ENCODE measurements at places on chromosomes 3 and 15.
A peak's percentile ranks its signal among the peaks of the same experiment; 100 is the strongest.

DNA sequence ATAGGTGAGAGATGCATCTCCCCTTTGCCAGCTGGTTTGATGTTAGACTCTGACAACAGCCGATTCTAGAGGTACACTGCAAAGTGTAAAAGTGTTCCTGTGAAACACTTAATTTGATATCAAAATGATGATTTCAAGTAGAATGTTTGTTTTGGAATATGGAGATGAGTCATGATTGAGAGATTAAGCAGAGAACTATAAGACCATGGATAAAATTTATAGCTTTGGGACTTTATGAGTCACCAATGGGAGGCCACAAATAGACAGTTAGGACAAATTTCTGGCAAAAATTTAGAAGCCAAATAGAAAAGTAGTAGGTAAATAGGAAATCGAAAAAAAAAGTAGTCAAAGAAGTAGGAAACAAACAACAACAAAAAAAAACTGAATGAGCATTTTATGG, 672.5 kb downstream of the NSUN3 start:
- DNase-seq = no peak

DNA sequence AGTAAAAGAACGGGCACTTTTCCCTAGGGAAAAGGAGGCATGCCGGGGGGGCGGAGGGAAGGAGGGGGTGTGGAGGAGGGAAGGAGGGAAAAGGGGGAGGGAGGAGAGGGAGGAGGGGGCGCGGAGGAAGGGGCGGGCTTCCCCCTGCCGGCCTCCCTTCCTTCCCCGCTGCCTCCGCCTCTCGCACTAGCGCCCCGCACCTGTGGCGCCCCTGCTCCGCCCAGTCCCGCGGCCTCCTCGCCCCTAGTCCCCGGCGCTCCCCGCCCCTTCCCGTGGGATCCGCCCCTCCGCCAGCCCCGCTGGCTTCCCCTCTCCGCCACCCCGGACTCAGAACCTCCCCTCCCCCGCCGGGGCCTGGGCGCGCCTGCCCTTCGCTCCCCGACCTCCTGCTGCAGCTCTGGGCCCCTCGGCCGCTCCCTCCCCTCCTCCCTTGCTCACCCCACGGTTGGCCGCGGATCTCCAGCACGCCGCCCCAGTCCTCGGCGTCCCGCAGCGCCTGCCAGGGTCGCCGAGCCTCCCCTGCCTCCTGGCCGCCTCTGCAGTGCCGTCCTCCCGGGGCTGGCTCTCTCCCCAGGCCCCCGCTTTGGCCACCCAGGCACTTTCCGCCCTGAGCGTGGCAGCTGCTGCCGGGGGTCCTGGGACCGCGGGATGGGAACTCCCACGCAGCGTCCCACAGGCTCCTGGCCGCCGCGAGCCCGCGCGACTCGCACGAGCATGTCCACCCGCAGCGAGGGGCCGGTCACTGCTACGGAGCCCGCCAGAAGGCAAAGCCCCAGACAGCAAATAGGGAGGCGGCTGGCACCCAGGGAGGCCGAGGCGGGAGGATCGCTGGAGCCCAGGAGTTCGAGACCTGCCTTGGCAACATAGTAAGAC, 147.4 kb downstream of the TJP1 start:
- no peak for DNase-seq

GRCh38 chr3:40464339-40465110, 7.4 kb downstream of the RPL14 start:
- no peak for DNase-seq

DNA sequence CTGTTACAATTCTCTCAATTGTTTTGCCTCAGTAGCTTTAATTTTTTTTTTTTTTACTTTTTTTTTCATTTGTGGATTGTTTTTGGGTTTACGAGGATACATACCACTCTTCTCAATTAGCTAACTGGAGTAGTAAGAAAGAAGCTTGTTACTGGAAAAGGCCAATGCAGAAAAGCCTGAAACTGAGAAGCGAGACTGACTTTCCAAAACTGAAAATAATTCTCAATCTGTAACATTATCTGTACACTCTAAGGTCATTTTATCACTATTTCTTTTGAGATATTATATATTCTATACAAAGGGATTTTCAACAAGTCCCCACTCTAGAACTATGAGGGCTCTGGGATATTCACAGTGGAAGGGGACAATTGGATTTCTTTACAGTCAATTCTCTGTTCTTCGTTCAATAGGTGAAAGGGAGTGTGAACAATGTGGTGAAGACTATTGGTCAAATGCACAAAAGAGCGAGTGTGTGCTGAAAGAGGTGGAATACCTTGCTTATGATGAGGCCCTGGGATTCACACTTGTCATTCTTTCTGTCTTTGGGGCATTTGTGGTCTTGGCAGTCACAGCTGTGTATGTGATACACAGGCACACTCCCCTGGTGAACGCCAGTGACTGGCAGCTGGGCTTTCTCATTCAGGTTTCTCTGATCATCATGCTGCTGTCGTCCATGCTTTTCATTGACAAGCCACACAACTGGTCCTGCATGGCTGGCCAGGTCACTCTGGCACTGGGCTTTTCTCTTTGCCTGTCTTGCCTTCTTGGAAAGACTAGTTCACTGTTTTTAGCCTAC, 83.9 kb upstream of the KCNAB1 start:
- no peak for DNase-seq

- no peak for DNase-seq
Observed at GRCh38 chr15:76941636-76942035, 10.1 kb downstream of the RCN2 start.

GRCh38 chr15:98513428-98513986, 134.8 kb upstream of the IGF1R start:
- DNase-seq = no peak

GRCh38 chr3:76965122-76965725, 74.7 kb upstream of the ROBO2 start:
- no peak for DNase-seq

GRCh38 chr3:51395493-51396213, 4.6 kb downstream of the RBM15B start:
- DNase-seq = no peak

- no peak for DNase-seq
Observed at GRCh38 chr3:102979682-102980354, 545.0 kb downstream of the ZPLD1 start.

GRCh38 chr15:91214675-91215590, 114.9 kb downstream of the SV2B start:
- DNase-seq = no peak

- no peak for DNase-seq
Observed at GRCh38 chr3:72848703-72849081, 447 bp upstream of the SHQ1 start.

- no peak for DNase-seq
Observed at GRCh38 chr15:71562251-71562650, 248.1 kb upstream of the NR2E3 start.

- DNase-seq = no peak
Observed at GRCh38 chr3:36957862-36958686, 13.2 kb upstream of the TRANK1 start.

DNA sequence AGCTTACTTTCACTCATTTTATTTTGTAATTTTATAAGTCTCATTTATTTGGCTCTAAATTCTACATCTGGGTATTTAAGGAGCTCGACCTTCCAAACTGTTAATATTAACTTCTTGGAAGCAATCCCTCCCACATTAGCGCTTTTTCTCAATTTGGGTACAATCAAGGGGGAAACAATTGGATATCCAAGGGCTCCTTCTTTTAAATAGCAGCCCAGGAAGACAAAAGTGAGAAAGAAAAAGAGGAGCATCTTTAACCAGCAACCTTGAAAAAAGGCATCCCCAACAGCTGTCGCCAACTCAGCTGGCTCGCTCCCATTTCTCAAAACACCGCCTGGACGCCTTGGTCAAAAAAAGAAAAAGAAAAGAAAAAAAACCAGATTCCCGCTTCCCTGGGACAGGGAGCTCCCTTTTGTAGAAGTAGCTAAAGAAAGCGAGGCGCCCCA, 873 bp downstream of the C3orf70 start:
- no peak for DNase-seq

- DNase-seq = no peak
Observed at GRCh38 chr3:143727391-143727790, 120.9 kb downstream of the SLC9A9 start.

DNA sequence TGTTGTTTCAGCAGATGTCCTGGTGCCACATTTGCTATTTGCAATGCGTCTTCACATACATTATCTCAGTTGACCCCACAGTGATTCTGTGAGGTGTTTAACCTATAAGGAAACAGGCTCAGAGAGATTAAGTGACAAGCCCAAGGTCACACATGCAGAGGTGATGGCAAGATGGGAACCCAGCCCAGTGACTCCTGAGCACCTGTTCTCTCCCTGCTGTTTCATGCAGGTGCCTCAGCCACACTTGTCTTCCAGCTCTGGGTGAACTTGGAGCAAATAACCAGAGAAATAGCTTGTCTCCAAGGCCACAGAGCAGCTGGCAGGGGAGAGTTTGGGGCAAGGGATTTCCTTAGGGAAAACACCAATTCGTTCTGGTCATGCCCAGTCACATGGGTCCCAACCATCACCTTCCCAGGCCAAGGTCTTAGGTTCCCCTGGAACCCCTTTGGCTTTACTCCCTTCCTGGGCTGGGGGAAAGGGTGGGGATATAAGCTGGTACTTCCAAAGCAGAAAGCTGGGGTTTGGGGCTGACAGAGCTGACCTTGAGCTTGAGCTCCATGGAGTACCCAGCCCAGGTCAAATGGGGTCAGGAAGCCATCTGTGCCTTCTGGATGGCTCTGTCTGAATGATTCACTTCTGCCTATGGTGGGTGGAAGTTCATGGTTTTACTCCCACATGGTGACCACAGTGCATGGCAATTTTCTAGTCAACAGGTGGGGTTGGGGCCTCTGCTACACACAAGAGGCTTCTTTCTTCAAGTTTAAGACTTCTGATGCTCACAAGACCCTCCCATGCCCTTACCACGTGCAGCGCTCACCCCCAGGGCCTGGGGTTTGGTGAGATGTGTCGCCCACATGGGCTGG, 22.4 kb downstream of the LIPC start:
- no peak for DNase-seq

- DNase-seq = no peak
Observed at GRCh38 chr15:42286445-42287029, 13.3 kb upstream of the TMEM87A start.

DNA sequence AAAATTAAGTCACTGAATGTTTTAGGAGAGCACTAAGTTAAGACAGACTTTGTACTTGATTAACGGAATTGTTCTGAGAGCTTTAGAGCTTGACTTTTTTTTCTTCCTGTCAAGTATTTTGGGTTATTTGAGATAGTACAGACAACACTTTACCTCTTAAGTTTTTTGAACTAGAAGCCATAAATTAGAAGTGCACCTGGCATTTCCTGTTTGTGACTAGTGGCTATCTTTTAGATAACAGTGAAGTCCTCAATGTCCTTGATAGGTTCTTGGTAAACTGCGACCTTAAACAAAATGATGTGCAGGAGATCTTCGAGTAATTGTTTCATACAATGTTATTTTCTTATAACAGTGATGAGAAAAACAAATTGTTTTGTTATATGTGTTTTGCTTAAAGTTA, 213.9 kb downstream of the TP63 start:
- DNase-seq = no peak

DNA sequence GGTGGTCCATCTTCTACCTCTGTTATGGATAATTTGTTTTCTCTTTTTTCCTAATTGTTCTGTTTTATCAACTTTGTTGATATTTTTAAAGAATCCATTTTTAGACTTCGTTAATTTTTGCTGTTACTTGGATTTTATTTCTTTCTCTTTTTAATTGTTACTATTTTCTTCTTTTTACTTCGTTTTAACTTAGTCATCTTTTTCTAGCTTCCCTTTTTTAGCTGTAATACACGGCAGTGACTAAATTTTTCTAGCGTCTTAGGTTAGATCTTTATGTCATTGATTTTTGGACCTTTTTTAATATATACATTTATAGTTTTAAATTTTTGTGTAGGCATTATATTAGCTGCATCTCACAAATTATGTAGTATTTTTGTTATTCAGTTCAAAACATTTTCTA, 33.1 kb downstream of the ARIH2 start:
- DNase-seq = no peak

- no peak for DNase-seq
Observed at GRCh38 chr15:58760385-58761009, 10.6 kb upstream of the MINDY2 start.

DNA sequence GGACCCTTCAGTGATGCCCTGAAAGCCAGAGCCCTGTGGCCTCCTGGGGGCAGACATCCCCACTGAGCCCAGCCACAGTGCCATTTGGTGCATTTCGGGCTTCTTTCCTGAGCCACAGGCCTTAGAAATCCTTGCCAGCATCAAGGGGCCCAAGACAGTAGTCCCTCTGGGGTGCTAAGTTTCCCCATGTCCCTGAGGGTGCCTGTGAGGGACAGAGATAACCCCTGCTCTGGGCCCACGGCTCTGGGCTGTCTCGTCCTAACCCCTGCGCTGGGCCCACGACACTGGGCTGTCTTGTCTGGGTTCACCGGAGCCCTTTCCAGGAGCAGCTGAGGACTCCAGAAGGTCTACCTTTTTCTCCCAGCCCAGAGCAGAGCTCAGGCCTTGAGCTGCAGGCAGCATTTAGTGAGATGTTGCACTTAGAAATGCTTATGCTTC, 45.1 kb upstream of the FGD5 start:
- no peak for DNase-seq

DNA sequence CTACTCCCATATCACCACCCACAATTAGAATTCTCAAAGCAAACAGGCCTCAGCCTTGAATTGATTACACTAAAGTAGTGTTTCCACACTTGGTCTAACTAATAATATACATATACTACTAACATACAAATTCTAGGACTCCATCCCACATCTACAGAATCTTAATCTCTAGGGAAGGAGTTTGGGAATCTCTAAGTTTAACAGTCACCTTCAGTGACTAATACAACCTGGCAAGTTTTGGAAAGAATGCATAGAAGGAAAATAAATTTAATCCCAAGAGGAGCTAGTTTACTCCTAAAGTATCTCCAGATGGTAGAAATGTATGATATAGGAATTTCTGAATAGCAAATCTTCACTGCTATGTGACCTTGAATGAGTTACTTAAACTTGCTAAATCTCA, 9.1 kb downstream of the CLPX start:
- DNase-seq = no peak

- DNase-seq = no peak
Observed at GRCh38 chr3:155026999-155027591, 53.0 kb upstream of the MME start.

DNA sequence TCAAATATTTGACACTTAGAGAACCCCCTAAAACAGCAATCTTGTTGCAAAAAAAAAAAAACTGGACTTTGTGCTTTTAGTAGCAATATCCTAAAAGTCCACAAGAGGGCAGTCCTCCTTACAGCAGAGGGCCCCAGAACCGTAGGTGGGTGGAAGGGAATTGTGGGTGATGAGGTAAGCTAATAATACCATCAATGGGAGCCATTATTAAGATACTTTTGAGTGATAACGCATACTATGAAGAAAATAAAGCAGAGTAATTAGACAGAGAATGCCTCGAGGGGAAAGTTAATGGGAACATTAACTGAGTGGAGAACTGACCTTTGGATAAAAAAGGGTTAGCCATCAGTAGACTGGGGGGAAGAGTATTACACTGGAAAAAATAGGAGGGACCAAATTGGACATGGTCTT, 229.9 kb downstream of the THRB start:
- DNase-seq = no peak

GRCh38 chr3:56954125-56954524, 106.3 kb upstream of the SPATA12 start:
- no peak for DNase-seq

GRCh38 chr3:129576514-129577352, 29.7 kb downstream of the PLXND1 start:
- peak; percentile 55 for DNase-seq
